B cell (primary cell): ENCODE measurements at places on chromosomes 5 and 9.

DNA sequence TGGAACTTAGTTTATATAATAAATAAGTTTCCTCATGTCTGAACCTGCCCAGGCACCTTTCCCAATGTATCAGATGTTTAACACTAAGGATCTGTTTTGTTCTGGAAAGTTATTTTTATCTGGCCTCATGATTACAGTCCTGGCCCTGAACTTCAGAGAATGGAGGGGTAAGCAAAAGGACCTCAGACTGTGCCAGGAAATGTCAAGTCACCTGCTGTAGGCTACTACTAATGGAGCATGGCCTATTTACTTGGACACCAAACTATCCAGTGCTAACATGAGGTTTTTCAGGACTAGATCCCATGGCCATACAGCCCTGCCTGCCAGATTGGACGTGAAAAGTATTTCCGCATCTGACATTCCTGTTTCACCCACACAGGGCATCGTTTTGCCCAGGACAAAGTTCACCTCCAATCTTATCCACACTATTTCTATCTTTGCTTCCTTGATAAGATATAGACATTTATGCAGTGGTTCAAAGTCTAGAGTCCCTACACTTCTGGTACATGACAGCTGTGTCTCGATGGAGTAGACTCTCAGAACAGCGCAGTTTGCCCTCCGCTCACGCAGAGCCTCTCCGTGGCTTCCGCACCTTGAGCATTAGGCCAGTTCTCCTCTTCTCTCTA is at the start of gene BTNL8:
Gene BTNL8, plus strand, starts transcription at position 539 of the 626 bp plus-strand sequence. CDS start 152 bp downstream, outside the sequence.
- H3K27me3 ChIP-seq, result peaks cover 3% of the 10 kb centered on the region
- no peaks in the 10 kb centered on the region for H3K36me3 ChIP-seq
- DNase-seq, result no peak
- no peak within 1 kb of the TSS for H3K4me3 ChIP-seq
- H3K27ac ChIP-seq, result no peak within 1 kb of the TSS

DNA sequence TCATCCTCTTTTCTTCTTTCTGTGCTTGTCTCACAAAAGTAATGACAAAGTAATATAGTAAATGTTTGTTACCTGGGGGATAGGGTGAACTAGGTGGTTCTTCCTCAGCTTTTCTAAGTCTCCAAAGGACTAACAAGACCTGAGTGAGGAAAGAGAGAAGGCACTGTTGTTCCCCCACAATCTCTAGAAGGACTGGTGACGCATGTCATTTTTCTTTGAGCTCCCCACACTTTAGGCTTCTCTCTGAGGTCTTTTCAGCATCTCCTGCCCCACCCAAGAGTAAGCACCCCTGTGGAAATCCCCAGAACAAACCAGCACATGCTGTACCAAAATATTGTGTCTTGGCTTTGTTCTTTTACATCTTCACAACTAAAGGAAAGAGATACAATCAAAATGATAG is 2.4 kb upstream of the IL7R start:
- no peaks in the 10 kb centered on the region for H3K27me3 ChIP-seq
- H3K36me3 ChIP-seq, result no peaks in the 10 kb centered on the region

- no peak overlapping the region for H3K4me3 ChIP-seq
- no peaks in the 10 kb centered on the region for H3K36me3 ChIP-seq
- no peaks in the 10 kb centered on the region for H3K4me1 ChIP-seq
Measured at GRCh38 chr9:117430813-117431212, 16.0 kb upstream of the ASTN2 start.

GRCh38 chr9:116482740-116483139 is 204.4 kb upstream of the TRIM32 start:
- no peak overlapping the region for H3K4me3 ChIP-seq
- no peak overlapping the region for H3K27ac ChIP-seq
- no peaks in the 10 kb centered on the region for H3K27me3 ChIP-seq
- no peaks in the 10 kb centered on the region for H3K4me1 ChIP-seq

- no peaks in the 10 kb centered on the region for H3K27me3 ChIP-seq
- H3K4me1 ChIP-seq, result no peaks in the 10 kb centered on the region
- no peaks in the 10 kb centered on the region for H3K36me3 ChIP-seq
- DNase-seq, result no peak
- H3K4me3 ChIP-seq, result no peak overlapping the region
Measured at GRCh38 chr5:20683241-20683940, 695.4 kb upstream of the CDH18 start.

- no peaks in the 10 kb centered on the region for H3K36me3 ChIP-seq
- no peak overlapping the region for H3K27ac ChIP-seq
- H3K4me1 ChIP-seq, result no peaks in the 10 kb centered on the region
- DNase-seq, result no peak
- H3K4me3 ChIP-seq, result no peak overlapping the region
- H3K27me3 ChIP-seq, result no peaks in the 10 kb centered on the region
Measured at GRCh38 chr5:147538236-147538635, 28.4 kb upstream of the DPYSL3 start.

GRCh38 chr5:112915831-112916230 is 6.2 kb downstream of the REEP5 start:
- DNase-seq, result no peak
- H3K27ac ChIP-seq, result peak overlapping the region; percentile 56
- H3K36me3 ChIP-seq, result peaks cover 53% of the 10 kb centered on the region
